Placental pericyte (primary cell): ENCODE measurements at places on chromosomes 13 and 19. TPM values are rescaled to one million over a fixed set of nuclear protein-coding genes. Genes with fewer than 3 reads are reported as not detected.

ENOX1 gene
- total RNA-seq = 0.57 and 5.0 TPM in 2 replicates

C1QTNF9 gene
- not detected in 2 replicates for total RNA-seq

UTP14C gene
- total RNA-seq = 14.3 and 20.8 TPM in 2 replicates

LCP1 gene
- total RNA-seq = 4.8 and 43.2 TPM in 2 replicates

CDC42EP5 gene
- total RNA-seq = 8.5 and 9.4 TPM in 2 replicates

LTBP4 gene
- total RNA-seq = 9.7 and 16.6 TPM in 2 replicates

ZNF418 gene
- total RNA-seq = 3.1 and 4.0 TPM in 2 replicates
